Iris pigment epithelial cell (primary cell): ENCODE measurements at places on chromosomes 5 and 9.

DNA sequence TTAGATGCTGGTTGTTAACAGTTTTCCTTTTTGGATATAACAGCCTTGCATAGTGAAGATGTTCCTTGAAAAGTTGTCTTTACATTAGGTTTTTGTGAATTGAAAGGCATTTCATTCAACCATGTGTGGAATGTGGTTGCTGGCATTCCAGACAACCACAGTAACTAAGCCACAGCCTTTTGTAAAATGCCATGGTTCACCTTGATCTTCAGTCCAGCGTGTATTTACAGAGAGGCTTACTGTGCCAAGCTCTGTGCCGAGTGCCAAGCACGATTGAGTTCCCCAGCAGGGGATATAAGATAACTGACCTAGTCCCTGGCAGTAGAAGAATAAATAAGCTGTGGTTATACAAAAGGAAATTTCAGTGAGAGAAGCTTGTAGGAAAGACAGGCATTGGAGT is 4.9 kb downstream of the EXOSC2 start:
- DNase-seq, result peak; percentile 61

DNA sequence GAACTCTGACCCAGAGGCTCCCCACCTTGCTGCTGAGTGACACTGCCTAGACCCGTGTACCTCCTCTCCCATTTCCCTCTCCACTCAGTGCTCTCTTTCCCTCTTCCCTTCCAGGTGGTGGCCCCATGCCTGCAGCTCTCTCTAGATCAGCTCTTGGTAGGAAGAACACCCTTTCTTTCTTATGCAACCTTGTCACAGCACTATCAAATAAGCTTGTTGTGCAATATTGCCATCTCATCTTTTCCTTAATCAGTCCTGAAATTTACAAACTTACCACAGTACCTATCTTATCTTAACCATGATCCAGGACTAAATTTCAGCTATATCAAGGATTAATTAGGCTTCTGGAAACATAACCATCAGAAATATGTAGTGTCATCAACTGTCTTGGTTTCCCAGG is 88.6 kb downstream of the ZFAND5 start:
- DNase-seq, result no peak

DNA sequence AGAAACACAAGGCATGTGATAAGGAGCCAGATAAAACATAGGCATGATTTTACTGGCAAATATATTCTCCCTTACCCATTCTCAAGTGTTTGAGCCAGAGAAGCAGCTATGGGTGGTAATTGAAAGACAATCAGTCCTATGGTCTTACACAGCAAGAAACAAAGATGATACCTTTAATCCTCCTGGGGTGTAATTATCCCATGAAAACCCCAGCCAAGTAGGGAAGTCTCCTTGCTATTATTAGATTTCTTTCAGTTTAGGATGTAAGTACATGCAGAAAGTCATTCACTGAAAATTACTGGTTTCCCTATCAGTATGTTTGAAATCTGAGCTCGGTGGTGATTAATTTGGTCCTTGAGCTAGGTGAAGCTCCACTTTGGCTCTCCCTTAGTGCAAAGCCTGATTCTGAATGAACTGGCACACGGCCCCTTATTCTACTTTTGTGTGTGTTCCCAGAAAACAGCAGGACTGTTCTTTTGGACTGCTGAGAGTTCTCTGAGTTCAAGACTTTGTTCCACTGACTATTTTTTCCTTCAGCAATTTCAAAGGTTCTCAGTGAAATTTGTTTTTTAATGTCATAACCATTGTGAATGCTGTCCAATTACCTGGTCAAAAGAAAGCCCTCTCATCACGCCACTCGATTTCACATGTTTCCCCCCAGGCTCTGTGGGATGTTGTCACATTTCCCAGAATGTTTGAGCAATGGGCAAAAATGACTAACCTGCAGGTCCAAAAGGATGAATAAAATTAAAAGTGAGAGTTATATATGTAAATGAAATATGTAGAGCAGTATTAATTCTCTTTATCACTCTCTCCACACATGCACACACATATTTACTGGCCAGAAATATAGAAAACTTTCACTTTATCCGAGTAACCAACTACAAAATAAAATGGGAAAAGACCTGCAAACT is 343.0 kb downstream of the RAB3C start:
- DNase-seq, result peak; percentile 6

GRCh38 chr5:39005566-39006232 is 68.5 kb downstream of the RICTOR start:
- peak; percentile 31 for DNase-seq

DNA sequence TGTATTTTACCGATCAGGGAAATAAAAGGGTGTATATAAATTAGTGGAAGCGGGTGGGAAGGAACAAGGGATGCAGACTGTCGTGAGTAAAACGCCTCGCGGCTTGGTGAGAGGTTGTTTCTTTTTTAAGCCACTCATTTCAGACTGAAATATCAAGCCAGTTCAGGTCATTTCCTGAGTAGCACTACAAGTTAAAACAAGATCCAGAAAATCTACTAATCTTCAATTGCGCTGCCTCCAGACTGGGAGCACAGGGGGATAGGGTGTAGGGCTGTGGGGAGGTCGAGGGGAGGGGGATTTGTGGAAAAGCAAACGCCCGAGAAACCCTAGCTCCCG is 140.8 kb downstream of the TSSK1B start:
- peak; percentile 49 for DNase-seq

GRCh38 chr5:176438959-176439757 is 9.0 kb upstream of the FAF2 start:
- peak; percentile 96 for DNase-seq

GRCh38 chr5:77444356-77444755 is 47.8 kb downstream of the WDR41 start:
- DNase-seq, result no peak

- peak; percentile 63 for DNase-seq
Observed at GRCh38 chr5:10745133-10745532, 15.9 kb downstream of the DAP start.

GRCh38 chr5:158819840-158820620 is 279.7 kb downstream of the EBF1 start:
- DNase-seq, result peak; percentile 30

- no peak for DNase-seq
Observed at GRCh38 chr9:133750982-133751649, 13.0 kb upstream of the SARDH start.

GRCh38 chr5:172266676-172267092 is 16.9 kb downstream of the UBTD2 start:
- DNase-seq, result no peak

DNA sequence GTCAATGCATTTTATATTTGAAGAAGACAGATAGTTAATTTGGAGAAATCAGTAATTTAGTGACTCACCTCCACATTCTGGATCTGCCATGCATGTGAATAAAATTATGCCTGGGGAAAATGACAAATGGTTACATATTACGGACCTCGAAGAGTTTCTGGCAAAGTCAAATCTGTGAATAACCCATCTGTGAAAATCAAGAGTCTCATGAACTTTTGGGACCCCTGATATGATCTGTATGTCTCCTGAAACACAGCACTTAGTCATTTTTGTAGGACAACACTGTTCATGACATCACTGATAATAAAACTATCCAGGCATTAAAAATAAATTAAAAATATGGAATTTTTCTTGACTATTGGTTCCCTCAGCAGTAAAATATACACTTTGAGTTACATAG is 584.5 kb downstream of the TLE4 start:
- DNase-seq, result no peak

DNA sequence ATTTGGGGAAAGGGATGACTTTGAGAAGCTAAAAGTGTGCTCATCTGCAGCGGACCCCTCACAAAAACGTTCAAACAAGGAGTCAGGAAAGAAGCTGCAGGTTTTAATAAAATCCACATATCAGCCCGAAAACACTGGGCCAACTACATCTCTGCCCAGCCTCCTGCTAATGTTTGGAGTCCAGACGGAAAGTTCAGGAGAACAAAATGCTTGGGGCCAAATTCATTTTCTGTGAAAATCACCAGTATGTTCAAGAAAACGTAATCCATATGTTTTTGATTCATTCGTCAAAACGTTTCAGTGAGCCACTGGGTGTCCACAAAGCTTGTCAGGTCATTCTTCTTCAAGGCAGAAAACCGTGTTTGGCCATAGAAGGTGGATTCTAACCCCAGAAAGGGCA is 87.5 kb upstream of the GAS1 start:
- no peak for DNase-seq

- DNase-seq, result peak; percentile 81
Observed at GRCh38 chr9:33942471-33943083, 106.1 kb downstream of the UBAP2 start.

GRCh38 chr9:95090023-95090791 is 227.3 kb downstream of the FANCC start:
- no peak for DNase-seq

DNA sequence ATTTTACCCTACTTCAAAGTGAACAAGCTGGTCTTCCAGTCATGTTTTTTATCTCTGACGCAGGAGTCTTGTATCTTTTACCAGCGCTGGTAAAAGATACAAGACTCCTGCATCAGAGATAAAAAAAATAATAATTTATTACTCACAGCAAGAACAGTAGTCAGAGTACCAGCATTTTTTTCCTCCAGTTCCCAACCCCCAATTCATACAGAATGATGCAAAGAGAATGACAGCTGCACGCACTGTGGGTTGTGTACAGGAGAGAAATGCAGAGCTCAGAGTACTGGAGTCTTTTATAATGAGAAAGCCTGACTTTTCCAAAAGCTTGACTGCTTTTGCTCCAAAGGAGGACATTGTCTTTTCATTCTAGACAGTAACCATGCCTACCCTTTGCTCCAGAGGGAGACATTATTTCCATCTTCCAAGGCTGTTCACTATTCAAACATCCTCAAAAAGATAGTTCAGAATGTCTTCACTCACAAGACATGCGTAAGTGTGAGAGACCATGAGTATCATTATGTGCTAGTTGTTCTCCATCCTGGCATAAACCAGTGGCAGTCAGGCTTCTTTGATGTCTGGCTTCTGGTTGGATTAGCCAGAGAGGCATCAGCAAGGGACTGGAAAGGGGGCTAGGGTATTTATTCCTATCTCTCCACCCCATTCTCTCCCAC is 14.3 kb upstream of the RANBP6 start:
- DNase-seq, result no peak

DNA sequence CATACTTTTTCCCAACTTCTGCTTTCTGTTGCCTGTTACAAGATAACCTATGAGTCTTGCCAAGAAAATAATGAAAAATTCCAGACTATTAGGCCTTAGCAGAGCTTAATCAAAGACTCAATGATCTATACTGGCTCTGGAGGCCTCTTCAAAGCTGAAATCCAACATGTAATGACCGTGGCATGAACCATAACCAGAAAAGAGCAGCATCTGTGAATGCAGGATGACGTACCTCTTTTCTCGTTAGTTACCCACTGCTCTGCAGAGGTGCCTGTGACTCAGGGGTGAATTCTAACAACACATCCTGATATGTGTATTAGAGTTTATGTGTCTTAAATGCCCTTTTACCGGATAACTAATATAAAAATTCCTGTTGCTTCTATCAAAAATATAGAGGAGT is 645.4 kb downstream of the PRELID2 start:
- DNase-seq, result peak; percentile 5

DNA sequence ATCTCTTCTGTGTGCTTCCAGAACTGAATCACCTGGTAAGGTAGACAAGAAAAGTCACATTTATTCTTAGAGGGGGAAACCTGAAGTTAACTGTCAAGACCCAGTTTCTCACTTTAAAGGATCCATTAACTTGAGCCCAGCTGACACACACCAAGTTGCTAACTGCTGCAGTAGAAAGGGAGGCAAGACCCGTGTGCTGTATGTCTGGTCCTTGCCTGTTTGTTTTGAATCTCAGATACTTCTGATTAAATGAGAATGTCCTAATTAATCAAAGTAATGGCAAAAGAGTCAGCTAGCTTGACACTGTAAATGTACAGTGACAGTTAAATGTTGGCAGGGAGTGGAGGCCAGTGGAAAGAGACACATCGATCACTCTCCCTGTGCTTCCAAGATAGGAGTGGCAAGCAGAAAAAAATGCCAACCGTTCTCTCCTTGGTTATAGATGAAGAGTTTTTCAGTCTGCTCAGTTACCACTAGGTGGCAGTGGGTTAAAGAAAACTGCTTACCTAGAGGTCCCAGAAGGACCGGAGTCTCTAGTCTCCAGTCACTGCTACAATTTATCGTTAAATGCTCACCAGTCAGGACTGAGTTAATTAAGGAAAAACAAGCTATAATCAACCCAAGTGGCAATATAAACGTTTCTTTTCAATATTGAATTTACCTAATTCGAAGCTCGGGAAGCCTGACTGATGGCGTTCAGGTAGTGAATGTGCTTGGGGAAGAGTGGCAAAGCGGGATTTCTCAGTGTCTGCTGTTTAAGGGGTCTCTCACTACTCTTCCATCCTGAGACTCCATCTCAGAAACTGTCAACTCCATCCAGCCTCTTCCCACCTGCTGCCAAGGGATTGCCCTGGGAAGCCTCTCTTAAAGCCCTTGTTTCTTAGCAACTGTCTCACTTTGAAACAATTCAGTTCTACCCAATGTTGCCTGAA is 18.4 kb downstream of the LSM11 start:
- DNase-seq, result peak; percentile 75

- no peak for DNase-seq
Observed at GRCh38 chr9:83284746-83285145, 221.8 kb upstream of the RASEF start.

GRCh38 chr9:112725961-112726360 is 8.0 kb upstream of the INIP start:
- DNase-seq, result no peak

DNA sequence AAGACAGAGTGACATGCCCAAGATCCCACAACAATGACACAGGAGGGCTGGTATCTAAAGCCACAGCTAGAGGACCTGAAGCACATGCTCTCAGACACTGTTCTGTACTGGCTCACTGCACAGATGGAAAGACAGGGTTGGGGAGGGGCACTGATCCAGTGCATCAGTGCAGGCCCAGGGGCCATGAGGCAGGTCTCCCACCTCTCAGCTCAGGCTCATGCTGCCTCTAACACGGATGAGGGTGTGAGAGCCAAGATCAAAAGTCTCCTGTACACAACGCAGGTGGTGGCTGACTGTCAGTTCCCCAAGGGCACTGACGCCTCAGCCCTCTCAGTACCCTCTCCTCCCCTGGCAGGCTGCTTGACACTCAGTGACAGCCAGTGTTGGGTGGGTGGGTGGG is 10.9 kb downstream of the RAPGEF1 start:
- no peak for DNase-seq

- DNase-seq, result peak; percentile 17
Observed at GRCh38 chr5:31939151-31939550, 235.0 kb downstream of the GOLPH3 start.

- no peak for DNase-seq
Observed at GRCh38 chr5:171858303-171858702, 72.7 kb downstream of the SMIM23 start.

DNA sequence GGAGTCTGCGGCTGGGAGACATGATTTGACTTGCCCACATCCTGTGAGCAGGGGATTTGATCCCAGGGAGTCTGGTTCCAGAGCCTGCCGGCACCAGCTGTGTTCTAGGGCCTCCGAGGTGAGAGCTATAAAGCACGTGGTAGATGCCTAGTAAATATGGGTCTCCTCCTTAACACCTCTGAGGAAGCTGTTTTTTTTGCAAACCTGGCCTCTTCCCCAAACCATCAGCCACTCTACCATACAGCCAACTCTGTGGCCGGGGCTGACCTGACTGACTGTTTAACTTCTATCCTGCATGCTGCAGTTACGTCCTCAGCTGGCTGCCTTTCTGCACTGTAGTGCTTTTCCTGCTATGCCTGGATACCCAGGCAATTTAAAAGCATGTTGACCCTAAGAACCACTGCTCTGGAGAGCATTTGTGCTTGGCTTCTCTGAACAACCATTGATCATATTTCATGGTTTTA is 220.5 kb downstream of the SLIT3 start:
- no peak for DNase-seq

GRCh38 chr9:33264003-33264472 is 470 bp downstream of the BAG1 start:
- no peak for DNase-seq
